ENCODE measurements at places on chromosomes 4 and X.

DNA sequence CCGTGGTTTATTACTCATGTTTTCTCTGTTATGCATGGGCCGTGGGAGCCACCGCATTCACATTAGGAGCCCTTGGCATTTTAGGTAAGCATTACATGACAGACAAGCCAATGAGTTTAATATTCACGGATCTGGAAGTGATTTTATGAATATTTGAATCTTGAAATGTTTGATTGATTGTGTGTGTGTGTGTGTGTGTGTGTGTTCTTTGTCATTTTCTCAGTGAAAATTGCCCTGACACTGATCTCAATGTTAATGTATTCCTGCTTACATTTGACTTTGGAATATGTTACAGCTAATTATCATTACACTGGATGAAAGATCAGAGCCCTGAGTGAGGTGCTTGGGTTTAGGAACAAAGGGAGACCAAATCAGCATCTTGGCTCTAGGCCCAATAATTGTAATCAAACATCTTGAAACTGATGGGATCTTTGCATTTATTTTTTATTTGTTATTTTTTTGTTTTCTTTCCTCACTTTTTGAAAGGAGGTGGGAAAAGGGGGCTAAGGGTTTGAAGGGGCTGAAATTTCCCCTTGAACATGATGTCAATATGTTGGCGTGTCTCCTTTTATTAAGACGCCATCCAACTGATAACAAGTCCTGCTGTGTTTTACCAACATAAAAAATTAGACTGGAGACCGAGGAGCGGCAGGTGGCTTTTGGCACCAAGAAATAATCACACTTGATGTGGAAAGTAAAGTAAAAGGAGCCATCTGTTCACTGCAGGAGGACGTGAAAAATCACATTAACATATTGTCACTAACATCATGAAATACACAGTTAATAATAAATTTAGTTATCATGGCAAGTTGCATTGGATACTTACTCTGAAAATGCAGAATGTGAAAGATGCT is 5.2 kb upstream of the GK2 start:
- no peak for DNase-seq

GRCh38 chr4:98608356-98608755 is 50.1 kb downstream of the TSPAN5 start:
- DNase-seq, result no peak

DNA sequence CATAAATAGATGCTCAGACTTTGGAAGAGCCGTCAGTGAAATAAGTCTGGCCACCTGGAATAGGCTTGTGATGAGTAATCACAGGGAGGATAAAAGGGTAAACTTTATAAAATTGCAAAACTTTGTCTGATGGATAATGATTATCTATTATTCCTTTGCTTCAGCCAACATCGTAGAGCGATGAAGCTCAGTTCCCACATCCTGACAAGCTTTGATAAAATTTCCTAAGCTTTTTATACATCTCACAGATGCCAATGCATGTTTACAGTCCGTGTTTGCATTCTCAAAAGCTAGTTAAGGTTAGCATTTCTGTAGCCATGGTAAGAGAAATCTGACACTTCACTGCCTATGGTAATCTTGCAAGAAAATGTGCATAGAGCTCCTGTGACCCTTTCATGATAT is 15.4 kb upstream of the UGDH start:
- no peak for DNase-seq

GRCh38 chr4:85407546-85407945 is 67.4 kb upstream of the ARHGAP24 start:
- no peak for DNase-seq

DNA sequence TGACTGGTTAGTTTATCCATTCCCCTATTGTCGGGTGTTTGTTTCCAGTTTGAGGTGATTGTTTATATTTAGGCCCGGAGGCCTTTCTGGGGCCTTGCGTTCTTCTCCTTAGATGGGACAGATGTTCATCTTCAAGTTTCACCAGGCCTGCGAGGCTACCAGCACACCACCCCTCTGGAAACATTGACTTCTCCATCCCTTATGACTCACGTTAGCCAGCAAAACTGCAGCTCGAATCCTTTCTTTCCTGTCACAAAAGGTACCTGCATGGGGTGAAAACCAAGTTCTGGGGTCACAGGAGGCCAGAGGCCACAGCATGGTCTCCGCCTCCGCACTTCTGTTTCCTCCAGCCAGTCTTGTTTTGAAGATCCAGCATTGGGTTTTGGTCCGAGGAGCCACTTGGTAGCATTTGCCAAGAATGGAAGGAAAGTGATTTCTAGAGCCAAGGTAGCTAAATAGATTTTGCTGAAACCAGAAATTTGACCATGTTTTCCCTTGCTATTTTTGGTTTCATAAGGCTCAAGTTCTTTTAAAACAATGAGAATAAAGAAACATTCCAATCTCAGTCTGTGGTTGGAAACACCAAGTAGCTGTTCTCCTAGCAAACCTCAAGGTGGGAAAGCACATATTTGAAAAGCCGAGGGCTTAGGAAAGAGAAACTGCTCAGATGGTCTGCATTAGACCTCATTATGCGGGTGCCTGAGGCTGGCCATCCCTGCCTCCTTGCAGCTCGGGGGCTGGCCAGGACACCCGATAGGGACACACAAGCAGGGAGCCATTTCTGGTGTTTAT is 5.6 kb downstream of the NYX start:
- DNase-seq, result no peak

- DNase-seq, result no peak
These were observed 4.9 kb downstream of the FGFR3 start for GRCh38 chr4:1797861-1798579.

- no peak for DNase-seq
These were observed 56.9 kb downstream of the SERTM2 start for GRCh38 chrX:111568354-111568753.

DNA sequence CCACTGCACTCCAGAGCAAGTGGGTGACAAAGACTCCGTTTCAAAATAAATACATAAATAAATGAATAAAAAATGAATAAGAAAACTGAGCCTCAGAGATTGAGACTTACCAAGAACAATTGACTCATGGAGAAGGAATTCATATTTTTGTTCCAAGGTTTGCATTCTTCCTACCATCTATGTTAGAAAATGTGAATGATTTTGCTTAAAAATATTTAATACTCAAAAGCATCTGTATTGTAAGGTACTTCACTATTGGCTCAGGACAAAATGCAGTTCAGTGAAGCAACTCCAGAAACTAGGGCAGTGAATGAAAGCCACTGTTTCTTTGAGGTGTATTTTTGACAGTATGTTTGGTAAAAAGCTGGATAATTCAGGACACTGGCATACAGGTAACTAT is 54.1 kb downstream of the XAGE2 start:
- DNase-seq, result no peak

GRCh38 chr4:80173401-80173800 is 23.9 kb upstream of the PRDM8 start:
- DNase-seq, result no peak

GRCh38 chr4:129545599-129546278 is 449.8 kb downstream of the C4orf33 start:
- DNase-seq, result peak; percentile 91

GRCh38 chr4:123430031-123430430 is 33.4 kb downstream of the SPRY1 start:
- no peak for DNase-seq

- DNase-seq, result no peak
These were observed 580 bp upstream of the PLS3 start for GRCh38 chrX:115560211-115560977.

GRCh38 chrX:11239230-11239629 is 54.0 kb upstream of the AMELX start:
- DNase-seq, result no peak

GRCh38 chrX:95383778-95384177 is 1300.9 kb upstream of the DIAPH2 start:
- no peak for DNase-seq

- no peak for DNase-seq
These were observed 369.3 kb downstream of the FBXW7 start for GRCh38 chr4:152166567-152166966.

GRCh38 chr4:110165382-110166286 is 32.8 kb downstream of the ELOVL6 start:
- no peak for DNase-seq

GRCh38 chrX:130726661-130727060 is 176.3 kb downstream of the ENOX2 start:
- DNase-seq, result no peak

GRCh38 chr4:170388255-170388654 is 298.5 kb upstream of the AADAT start:
- no peak for DNase-seq

DNA sequence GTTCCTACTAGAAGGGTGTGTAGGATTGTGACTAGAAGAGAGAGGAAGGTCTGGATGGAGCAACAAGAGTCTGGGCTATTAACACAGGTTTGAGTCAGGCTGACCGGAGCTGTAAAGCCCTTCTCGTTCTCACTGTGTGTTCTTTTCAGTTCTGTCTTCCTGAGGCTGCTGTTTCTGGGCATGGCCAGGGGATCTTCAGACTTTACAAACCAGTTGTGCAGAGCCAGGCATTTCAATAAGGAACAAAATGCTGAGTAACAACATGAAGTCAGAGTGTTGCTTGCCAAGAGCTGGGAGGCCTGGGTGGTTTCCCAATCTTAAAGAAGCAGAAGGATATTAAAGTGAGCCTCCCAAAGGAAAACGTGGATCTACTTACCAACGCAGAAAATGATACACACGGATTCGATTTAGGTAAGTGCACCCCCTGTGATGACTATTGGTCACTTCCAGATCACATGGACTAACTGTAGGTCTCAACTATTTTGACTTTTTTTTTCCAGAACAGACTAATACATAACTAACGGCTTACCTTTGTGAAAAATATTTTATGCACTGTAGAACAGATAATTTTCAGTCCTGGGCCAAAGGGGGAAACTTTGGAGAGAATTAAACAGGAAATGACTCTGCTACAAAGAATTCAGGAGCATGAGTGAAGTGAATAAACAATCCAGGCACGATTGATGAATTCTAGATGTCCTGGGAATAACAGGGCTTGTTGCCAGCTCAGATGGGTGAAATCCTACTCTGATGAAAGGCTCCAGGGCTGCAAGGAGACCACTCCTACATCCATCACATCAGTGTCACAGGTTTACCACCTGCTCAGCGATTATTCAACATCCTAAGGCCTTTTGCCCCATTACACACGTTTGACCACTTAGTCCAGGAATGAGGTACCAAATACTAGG is 94.5 kb downstream of the ANXA3 start:
- DNase-seq, result peak; percentile 94

- no peak for DNase-seq
These were observed 60.6 kb downstream of the POLR2B start for GRCh38 chr4:57039345-57039744.

DNA sequence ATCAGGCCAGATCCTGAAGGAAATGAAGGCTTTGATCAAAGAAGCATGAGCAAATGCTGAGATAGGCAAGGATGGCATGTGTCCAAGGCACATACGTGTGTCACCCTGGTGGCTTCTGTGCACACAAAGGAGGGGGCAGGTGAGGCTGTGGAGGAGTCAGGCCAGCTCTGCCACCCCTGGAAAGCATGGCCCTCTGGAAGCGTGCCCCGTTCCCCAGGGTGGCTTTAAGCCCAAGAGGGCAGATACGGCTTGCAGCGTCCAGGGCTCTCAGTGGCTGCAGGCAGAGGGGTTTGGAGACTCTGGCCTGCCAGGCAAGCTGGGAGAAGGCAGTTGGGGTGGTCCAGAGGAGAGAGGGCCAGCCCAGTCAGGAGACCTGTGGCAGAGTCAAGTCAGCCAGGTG is 25.6 kb downstream of the PNMA6E start:
- DNase-seq, result no peak

GRCh38 chr4:82500435-82501153 is 61.2 kb downstream of the TMEM150C start:
- no peak for DNase-seq

- DNase-seq, result no peak
These were observed 132.7 kb downstream of the ARHGAP24 start for GRCh38 chr4:85607624-85608023.

- DNase-seq, result no peak
These were observed 512.5 kb upstream of the SLIT2 start for GRCh38 chr4:19739101-19739651.

- no peak for DNase-seq
These were observed 100.2 kb upstream of the CXCL13 start for GRCh38 chr4:77505275-77505957.

- DNase-seq, result no peak
These were observed 107.6 kb downstream of the LARP1B start for GRCh38 chr4:128168701-128169100.

- DNase-seq, result peak; percentile 64
These were observed 37.2 kb downstream of the CPLX1 start for GRCh38 chr4:788636-789297.

DNA sequence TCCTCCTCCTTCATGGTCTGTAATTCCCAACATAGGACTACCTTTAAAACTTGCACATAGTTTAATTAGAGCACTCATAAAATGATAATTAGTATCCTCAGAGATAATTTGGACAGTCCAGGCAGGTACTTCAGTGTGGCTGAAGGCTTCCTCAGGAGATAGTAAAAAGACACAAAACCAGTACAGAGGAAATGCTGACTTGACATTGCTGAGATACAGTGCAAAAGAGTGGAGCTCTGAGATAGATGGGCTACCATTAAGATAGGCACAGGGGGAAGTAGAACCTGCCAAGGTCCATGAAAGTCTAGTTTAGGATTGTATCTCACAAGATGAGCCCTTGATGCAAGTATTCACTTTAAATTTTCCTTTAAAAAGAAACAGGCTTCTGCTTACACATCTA is 91.0 kb downstream of the USP9X start:
- DNase-seq, result no peak

GRCh38 chr4:36614011-36614410 is 332.6 kb downstream of the DTHD1 start:
- DNase-seq, result no peak

DNA sequence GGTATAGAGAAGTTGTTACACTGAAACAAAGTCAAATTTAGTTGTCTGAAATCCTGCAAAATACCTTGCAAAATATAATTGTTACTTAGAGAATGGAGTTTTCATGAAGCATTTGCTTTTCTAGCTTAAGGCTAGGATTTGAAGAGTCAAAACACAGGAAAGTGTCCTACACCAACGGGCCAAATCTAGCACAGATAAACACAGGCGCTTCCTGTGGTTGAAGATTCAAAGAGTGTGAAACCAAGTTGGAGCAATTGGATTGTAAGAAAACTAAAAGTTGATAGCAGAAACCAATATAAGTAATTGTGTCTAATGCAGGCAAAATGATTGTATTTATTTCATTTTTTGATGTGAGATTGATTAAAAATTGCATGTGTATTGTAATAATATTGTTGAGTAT is 2002.5 kb upstream of the TENM3 start:
- no peak for DNase-seq

DNA sequence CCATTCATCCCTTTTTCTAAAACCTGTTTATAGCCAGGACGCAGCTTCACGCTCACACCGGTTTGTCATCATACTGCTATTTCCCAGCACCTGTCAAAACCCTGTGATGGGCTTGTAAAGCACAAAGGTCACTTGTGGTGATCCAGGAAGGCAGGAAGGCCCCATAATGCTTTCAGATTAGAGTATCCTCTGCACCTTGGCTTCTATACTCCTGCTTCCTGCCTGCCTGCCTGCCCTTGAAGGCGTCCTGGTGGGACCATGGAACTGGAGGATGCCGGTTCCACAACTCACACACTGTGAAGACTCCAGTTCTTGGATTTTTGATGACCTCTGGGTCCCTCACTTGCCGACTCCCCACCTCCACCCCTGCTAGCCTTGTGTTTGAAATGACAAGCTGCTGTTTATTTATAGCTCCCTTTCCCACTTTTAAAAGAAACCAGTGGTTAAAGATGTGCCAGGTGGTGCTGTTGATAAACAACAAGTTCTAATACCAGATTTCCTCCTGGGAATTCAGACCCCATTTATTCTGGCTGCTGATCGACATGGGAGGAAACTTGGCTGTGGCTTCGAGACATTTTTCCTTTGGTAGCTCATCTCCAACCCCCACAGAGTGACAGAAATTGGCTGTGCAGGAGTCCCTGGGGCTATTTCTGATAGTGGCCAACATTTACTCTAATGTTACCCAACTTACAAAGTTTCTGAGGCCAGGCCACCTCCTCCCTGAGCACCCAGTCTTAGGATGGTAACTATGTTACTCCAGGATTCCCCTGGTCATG is 211.5 kb downstream of the KDR start:
- DNase-seq, result no peak

All from sigmoid colon (tissue), 7 donors.